Type B pancreatic cell (in vitro differentiated cells): ENCODE measurements at places on chromosomes 12 and 14.

DNA sequence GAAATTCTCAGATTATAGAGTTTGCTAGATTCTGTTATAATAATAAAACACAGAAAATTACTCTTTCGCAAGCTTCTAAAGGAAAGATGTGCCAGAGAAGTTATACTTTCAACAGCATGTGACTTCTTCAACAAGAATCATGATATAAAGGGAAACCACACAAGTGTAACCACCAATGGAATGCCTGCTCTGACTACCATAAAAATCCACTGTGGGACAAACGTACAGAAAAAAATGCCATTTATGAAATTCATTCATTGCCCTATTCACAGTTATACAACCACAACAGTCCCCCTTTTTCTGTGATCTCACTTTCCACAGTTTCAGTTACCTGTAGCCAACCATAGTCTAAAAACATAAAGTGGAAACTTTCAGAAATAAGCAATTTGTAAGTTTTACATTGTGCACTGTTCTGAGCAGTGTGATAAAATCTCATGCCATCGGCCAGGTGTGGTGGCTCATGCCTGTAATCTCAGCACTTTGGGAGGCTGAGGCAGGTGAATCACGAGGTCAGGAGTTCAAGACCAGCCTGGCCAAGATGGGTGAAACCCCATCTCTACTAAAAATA lies 3.2 kb downstream of the CATSPERB start:
- DNase-seq, result no peak
- H3K27ac ChIP-seq, result no peak overlapping the region

- no peaks in the 10 kb centered on the region for H3K4me1 ChIP-seq
- H3K36me3 ChIP-seq, result no peaks in the 10 kb centered on the region
- H3K4me3 ChIP-seq, result peak overlapping the region; percentile 80
- peak overlapping the region; percentile 68 for H3K27ac ChIP-seq
- H3K27me3 ChIP-seq, result peaks cover 35% of the 10 kb centered on the region
Observed at GRCh38 chr14:67532606-67532997, 488 bp upstream of the PLEKHH1 start.

DNA sequence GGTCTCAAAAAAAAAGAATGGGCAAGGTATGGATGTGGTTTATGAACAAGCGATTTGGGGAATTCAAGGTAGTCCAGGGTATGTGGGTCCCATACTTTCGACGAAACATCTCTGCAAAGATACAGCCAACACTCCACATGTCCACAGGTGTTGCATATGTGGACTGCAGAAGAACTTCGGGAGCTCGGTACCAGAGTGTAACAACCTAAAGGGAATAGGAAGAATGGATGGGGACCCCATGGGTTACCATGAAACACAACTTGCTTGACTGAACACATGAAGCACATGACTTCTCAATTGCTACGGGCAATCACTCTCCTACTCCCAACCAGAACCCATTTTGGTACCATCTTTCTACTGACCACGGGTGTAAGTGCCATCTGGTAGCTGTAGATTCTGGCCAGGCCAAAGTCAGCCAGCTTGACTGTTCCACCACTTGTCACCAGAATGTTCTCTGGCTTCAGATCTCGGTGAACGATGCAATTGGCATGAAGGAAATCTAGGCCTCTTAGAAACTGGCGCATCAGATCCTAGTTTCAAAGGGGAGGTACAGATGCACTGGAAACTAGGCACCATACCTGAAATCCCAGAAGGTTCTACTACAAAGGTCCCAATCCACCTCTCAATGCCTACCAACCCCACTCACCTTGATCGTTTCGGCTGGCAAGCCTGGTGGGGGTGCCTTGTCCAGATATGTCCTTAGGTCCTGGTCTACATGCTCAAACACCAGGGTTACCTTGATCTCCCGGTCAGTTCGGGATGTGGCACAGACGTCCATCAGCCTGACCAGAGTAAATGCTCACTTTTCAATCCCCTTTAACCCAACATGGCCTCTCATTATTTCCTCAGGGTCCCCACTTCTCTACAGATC lies 1.3 kb downstream of the CDK4 start:
- peaks cover 43% of the 10 kb centered on the region for H3K4me1 ChIP-seq
- H3K36me3 ChIP-seq, result peaks cover 36% of the 10 kb centered on the region
- H3K27me3 ChIP-seq, result peaks cover 23% of the 10 kb centered on the region
- no peak for DNase-seq
- H3K27ac ChIP-seq, result peak overlapping the region; percentile 95
- H3K4me3 ChIP-seq, result peak overlapping the region; percentile 98

GRCh38 chr12:109589240-109589590 lies 15.6 kb downstream of the MVK start:
- no peak overlapping the region for H3K4me3 ChIP-seq
- no peaks in the 10 kb centered on the region for H3K27me3 ChIP-seq
- H3K27ac ChIP-seq, result no peak overlapping the region
- no peak for DNase-seq
- H3K36me3 ChIP-seq, result peaks cover 3% of the 10 kb centered on the region
